Testis (tissue), 5 donors: ENCODE measurements at places on chromosomes 6 and 20.

GRCh38 chr20:33209789-33210188 is 7.4 kb upstream of the BPIFA3 start:
- peak; percentile 85 for DNase-seq

DNA sequence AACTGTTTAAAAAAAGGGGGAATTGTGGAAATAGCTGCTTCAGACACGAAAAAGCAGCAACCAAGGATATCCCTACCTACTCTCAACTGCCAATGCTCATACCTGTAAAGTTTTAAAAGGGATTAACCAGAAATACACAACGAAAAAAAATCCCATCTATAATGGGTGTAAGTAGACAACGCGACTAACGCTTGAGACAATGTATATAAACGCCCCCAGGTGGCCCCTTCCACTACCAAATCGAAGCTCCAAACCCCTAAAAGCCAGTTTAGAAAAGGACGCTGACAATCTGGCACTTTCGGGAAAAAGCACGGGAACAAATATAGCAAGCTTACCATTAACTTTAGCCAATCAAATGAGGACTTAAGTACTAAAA is 94.5 kb upstream of the BTN3A2 start:
- DNase-seq = no peak

DNA sequence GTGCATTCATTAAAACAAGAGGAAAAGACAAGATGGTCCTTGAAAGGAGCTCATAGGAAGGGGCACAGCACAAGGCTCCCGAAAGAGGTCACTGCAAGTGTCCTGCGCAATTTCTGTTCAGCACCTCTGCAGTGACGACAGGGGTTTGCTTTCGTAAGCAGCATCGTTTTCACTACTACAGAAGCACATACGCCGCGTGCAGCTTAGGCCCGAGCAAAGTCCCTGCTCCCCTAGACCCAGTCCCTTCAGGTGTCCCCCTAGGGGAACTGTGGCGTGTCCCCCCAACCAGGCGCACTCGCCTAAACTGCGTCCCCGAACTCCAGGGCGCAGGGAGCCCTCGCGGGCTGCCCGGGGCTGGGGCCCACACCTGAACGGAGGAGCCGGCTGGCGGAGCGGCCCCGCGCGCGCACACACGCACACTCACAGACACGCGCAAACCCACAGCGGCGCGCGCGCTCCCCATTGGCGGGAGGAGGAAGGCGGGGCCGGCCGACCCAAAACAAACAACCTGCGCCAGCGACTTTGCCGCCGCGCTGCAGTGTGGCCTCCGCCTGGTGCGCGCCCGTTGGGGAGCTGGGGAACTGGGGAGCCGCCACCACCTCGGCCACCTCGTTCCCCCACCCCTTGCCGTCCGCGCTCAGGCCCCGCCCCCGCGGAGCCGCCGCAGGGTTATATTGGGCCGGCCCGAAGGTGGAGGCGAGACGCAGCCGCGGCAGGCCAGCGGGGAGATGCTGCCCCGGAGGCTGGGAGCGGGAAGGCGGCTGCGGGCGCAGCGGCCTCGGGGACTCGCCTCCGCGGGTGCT is at the start of gene FOXQ1:
FOXQ1 (plus strand) TSS at position 699 of the 803 bp plus-strand sequence. CDS start 607 bp downstream, outside the sequence.
- peak; percentile 61 for DNase-seq

GRCh38 chr20:43440531-43440930 is 17.2 kb upstream of the SRSF6 start:
- DNase-seq = no peak

DNA sequence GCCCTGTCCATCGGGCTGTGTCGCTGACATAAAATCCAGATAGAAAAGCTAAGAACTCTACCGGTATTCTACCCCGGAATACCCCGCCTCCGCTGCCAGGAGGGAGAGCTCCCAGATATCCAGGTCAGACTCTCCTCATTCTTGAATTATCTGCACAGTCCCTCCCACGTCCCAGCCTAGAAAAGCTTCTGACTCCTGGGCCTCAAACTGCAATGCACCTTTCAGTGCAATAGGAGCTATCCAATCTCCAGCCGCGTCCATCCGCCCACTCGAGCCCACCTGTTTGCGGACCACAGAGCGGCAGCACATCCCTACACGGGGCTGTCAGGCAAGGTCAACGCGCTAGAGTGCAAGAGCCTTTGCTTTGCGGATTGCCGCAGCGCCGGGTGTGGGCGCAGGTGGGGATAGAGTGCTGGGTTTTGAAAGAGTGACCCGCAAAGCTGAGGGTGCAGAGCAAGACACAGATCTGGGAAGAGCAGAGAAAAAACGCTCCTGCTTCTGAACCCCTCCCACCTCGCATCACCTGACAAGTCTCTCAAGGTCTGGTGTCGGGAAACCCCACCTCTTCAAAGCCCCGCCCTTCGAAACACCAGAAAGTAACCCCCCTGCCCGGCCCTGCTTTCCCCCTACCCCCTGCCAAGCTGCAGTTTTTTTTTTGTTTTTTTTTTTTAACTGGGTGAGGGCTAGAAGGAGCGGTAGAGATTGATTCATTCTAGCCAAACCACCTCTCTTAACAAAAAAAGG is 1.3 kb downstream of the TAPBP start:
- DNase-seq = peak; percentile 95

DNA sequence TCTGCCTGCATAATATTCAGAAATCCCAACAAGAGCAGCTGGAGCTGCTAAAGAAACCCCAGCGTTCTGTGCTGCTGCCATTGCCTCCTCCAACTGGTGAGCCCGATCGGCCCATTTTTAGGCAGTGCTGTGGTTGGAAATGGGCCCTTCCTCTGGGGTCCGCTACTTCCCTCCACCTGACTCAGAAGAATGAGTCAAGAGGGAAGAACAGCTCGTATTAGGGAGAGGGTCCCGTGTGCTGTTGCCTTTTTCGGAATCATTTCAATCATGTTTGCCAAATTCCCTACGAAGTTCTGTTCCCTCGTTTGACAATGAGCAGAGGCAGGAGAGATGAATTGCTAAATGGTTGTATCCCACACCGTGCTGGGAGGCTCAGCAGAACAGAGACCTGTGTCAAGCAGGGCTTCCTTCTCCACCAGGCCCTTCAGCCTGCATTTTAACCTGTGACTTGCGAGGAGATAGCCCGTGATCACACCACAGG is 38.4 kb downstream of the THBS2 start:
- no peak for DNase-seq

GRCh38 chr20:25316506-25317190 is 68.8 kb downstream of the PYGB start:
- DNase-seq = no peak

GRCh38 chr20:50237349-50237748 is 46.7 kb downstream of the CEBPB start:
- no peak for DNase-seq

GRCh38 chr6:39402239-39402751 is 79.8 kb upstream of the KCNK16 start:
- no peak for DNase-seq

GRCh38 chr6:156820089-156820798 is 43.1 kb downstream of the ARID1B start:
- DNase-seq = no peak

- DNase-seq = no peak
These were observed 21.2 kb downstream of the KIF25 start for GRCh38 chr6:168018664-168019063.

- DNase-seq = no peak
These were observed 4.4 kb downstream of the FOXA2 start for GRCh38 chr20:22579711-22580697.

DNA sequence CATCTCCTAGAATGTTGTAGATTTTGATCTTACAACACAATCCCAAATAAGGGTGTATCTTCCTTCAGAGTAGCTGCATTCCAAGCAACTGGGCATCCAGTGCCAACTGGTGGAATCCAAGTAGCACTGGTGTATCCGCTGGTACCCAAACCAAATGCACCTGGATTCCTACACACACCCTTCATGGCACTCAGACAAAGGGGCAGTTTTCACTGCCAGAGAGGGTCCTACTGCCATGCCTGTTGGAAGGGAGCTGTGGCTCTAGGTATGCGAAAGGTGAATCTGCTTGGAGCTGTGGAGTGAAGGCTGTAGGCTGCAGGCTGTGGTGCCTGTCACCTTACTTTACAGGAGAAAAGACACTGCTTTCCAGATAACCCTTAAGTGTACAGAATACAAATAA is 17.0 kb upstream of the CLDN20 start:
- DNase-seq = no peak

- no peak for DNase-seq
These were observed 40.8 kb downstream of the CCDC170 start for GRCh38 chr6:151534576-151534975.

DNA sequence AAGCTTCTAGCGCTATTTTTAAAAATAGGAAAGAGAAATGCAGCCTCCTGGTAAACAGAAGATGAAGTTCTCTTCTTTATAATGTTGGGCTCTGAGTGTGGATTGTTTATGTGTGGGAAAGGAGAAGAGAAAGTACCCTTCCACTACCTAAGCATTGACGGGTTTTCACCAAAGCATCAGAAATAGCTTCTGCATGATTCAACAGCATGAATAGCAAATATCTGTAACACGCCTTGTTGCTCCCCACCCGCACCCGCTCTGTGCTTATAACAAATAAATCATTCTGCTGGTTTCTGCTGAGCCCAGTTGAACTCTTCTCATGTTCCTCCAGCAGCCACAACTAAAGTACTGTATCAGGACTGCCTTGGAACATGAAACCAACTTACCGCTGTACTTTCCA is 20.7 kb downstream of the TXLNB start:
- DNase-seq = no peak

GRCh38 chr6:14423330-14423729 is 305.8 kb downstream of the CD83 start:
- DNase-seq = no peak

DNA sequence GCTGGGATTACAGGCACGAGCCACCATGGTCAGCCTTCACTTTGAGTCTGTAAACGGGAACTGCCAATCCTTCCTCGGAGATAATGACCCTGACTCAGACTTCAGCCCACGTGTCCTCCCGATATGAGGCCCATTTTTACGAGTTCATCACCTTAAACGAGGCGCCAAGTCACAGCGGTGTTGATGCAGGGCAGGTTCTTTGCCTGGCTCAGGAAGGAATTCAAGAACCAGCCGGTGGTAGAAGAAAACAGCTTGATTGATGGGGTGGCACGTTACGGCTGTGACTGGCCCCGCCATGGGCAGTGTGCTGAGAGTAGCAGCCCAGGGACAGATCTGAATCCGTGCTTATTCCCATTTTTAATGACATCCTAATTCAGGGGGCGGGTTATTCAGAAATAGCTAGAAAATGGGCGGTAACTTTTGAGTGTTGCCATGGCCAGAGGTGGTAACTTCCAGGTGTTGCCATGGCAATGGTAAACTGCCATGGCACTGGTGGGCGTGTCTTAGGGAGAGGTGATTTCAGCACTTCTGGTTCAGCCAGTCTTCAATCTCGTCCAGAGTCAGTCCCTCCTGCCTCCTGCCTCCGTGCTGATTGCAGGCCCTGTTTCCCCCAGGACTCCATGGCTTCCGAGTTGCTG is 9.1 kb upstream of the MAP1LC3A start:
- DNase-seq = no peak

GRCh38 chr6:150877928-150878327 is 12.4 kb downstream of the MTHFD1L start:
- DNase-seq = no peak

DNA sequence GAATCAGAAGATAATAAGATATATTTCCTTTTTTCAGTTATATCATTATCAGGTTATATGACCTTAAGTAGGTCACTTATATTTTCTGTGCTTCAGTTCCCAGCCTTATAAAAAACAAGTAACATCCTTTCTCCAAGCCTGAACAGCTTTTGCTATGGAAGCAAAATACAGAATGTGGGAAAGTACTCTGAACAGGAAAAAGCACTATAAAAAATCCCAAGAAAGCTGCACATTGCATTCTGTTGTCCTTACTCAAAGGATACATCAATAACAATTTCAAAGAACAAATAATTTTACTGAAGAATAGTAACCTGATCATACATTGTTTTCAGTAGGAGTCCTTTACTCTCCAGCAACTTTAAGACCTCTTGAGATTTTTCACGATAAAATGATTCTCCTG is 56.4 kb downstream of the SLC35A1 start:
- no peak for DNase-seq

- DNase-seq = no peak
These were observed 9.0 kb upstream of the PLCB4 start for GRCh38 chr20:9059931-9060330.

- no peak for DNase-seq
These were observed 98.1 kb downstream of the YTHDF1 start for GRCh38 chr20:63117661-63118302.

DNA sequence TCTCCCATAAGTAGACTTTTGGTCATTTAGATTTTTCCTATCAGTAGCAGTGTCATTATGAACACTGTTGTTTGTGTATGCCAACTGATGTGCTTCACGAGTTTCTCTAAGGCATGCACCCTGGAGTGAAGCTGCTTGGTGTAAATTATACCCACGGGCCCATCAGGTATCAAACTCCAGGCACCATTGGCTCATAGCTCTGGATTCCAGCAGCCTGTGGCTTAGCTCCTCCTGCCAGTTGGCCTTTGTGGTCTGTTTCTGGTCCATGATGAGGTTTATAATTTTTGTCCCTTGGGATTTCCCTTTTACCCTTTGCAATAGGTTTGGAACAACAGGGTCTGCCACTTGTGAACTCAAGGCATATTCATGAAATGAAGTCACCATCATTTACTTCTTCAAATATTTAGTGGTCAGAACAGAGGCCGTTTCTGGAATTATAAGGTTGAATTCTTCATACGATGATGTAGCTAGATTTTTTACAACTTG is 350.5 kb downstream of the PRL start:
- no peak for DNase-seq

DNA sequence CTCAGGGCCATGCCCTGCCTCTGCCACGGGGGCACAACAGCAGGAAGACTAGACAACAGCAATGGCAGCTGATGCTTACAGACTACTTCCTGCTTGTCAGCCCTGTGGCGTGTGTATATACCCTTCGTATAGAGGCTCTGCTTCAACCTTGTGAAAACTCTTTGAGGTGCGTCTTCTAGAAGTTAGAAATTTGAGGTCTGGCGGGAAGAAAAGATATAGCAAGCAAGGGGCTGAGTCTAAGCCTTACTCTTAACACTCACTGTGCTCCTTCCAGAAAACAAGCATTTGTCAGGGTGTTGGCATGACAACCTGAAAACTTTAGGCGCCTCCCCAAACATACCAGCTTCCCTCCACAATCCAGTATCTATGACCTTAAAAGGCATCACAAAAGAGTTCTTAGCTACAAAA is 33.3 kb downstream of the JPH2 start:
- no peak for DNase-seq
